ENCODE measurements at places on chromosomes 16 and 17. TPM values are rescaled to one million over a fixed set of nuclear protein-coding genes. Genes with fewer than 3 reads are reported as not detected.

The GNG13 gene
- not detected for total RNA-seq

The EVI2A gene
- 5.8 TPM for total RNA-seq

The PPY gene
- not detected for total RNA-seq

The SSTR5 gene
- 1.5 TPM for total RNA-seq

The TUBG2 gene
- total RNA-seq, result 5.6 TPM

The TBC1D26 gene
- not detected for total RNA-seq

The PRSS27 gene
- total RNA-seq, result not detected

The MPP3 gene
- total RNA-seq, result 11.6 TPM

The ABCC6 gene
- total RNA-seq, result 12.4 TPM

The CX3CL1 gene
- total RNA-seq, result 2.3 TPM

The CCL3 gene
- total RNA-seq, result not detected

The SCARF1 gene
- total RNA-seq, result 9.8 TPM

The QPRT gene
- total RNA-seq, result 40.4 TPM

The RAB40C gene
- total RNA-seq, result 65.7 TPM

The DCAF7 gene
- 65.3 TPM for total RNA-seq

The RAP1GAP2 gene
- 30.6 TPM for total RNA-seq

The CSH2 gene
- total RNA-seq, result not detected

The ICAM2 gene
- total RNA-seq, result 2.1 TPM

The GFER gene
- 75.9 TPM for total RNA-seq

The CCL7 gene
- total RNA-seq, result not detected

The CMTM2 gene
- not detected for total RNA-seq

The PTGES3L gene
- not detected for total RNA-seq

The ZFPM1 gene
- 3.3 TPM for total RNA-seq

The RNF222 gene
- total RNA-seq, result not detected

The CDYL2 gene
- total RNA-seq, result 7.4 TPM

The NPIPB2 gene
- total RNA-seq, result 4.7 TPM

The WFIKKN2 gene
- not detected for total RNA-seq

The CHAD gene
- 9.6 TPM for total RNA-seq

The DNAAF8 gene
- not detected for total RNA-seq

The PABPN1L gene
- total RNA-seq, result not detected

The SCNN1G gene
- total RNA-seq, result 1.4 TPM

The ABCC11 gene
- total RNA-seq, result 0.66 TPM

The SLFN12 gene
- 33.8 TPM for total RNA-seq

The CLDN6 gene
- total RNA-seq, result not detected

The TP53TG3B gene
- total RNA-seq, result not detected

The NT5C3B gene
- total RNA-seq, result 24.4 TPM

The AHSP gene
- total RNA-seq, result not detected

The PRR35 gene
- not detected for total RNA-seq

The COTL1 gene
- 44.0 TPM for total RNA-seq

The MPHOSPH6 gene
- total RNA-seq, result 33.0 TPM

The SLC12A3 gene
- not detected for total RNA-seq

The HIC1 gene
- 6.8 TPM for total RNA-seq

The TBC1D3I gene
- not detected for total RNA-seq

The C16orf46 gene
- not detected for total RNA-seq

The TXNL4B gene
- 13.4 TPM for total RNA-seq

The NOL11 gene
- 92.4 TPM for total RNA-seq

The ACE gene
- 999 TPM for total RNA-seq

The MAPT gene
- total RNA-seq, result not detected

The HSPB9 gene
- total RNA-seq, result not detected

The WFDC1 gene
- total RNA-seq, result 35.5 TPM

Measured in Peyer's patch (tissue), 4 donors.